ENCODE measurements at places on chromosomes 2 and 18.

- DNase-seq: no peak
Observed at GRCh38 chr2:150876251-150876950, 385.3 kb downstream of the RBM43 start.

GRCh38 chr2:140376686-140377085 lies 1596.5 kb upstream of the NXPH2 start:
- DNase-seq: no peak

GRCh38 chr2:181859803-181860202 lies 31.7 kb upstream of the ITPRID2 start:
- no peak for DNase-seq

DNA sequence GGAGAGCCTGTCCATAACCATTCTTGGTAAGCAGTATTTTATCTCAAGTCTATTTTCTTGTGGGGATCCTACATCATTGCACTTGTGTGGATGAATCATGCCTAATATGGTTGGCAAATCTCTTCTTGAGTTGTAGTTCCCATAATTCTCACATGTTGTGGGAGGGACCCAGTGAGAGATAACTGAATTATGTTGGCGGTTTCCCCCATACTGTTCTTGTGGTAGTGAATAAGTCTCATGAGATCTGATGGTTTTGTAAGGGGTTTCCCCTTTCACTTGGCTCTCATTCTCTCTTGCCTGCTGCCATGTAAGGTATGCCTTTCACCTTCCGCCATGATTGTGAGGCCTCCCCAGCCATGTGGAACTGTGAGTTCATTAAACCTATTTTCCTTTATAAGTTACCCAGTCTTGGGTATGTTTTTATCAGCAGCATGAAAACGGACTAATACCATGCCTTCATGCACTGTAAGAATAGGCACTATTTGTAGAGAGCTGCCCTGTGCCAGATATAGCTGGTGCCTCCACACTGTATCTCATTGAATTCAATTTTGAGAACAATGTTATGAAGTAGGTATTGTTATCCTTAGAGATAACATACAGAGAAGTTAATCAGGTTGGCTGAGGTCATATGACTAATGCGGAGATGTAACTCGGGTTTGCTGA lies 148.3 kb downstream of the PLCL1 start:
- DNase-seq: no peak

GRCh38 chr2:216477283-216478035 lies 21.2 kb upstream of the RPL37A start:
- no peak for DNase-seq

- DNase-seq: no peak
Observed at GRCh38 chr2:134227666-134228065, 26.2 kb upstream of the MGAT5 start.

DNA sequence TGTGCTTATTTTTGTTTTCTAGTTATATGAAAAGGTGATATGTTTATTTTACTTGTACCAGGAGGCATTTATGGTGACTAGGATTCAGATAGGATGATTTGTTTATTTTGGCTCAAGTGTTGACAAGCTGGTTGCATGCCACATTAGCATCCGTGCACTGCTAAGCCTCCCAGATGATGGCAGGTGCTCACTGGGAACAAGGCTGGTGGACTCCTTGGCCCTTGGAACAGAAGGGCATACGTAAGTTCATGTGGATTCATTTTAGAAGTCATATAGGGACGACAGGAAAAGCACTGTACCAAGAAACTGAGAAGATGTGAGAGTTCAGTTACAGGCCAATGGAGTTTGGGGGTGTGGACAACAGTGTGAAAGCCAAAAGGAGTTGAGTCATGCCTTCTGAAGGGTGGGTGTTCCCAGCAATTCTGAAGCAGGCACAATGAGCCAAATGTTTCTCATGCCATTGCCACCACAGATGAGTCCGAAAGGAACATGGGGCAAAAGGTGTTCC lies 166.2 kb downstream of the PHLPP1 start:
- DNase-seq: peak; percentile 8

DNA sequence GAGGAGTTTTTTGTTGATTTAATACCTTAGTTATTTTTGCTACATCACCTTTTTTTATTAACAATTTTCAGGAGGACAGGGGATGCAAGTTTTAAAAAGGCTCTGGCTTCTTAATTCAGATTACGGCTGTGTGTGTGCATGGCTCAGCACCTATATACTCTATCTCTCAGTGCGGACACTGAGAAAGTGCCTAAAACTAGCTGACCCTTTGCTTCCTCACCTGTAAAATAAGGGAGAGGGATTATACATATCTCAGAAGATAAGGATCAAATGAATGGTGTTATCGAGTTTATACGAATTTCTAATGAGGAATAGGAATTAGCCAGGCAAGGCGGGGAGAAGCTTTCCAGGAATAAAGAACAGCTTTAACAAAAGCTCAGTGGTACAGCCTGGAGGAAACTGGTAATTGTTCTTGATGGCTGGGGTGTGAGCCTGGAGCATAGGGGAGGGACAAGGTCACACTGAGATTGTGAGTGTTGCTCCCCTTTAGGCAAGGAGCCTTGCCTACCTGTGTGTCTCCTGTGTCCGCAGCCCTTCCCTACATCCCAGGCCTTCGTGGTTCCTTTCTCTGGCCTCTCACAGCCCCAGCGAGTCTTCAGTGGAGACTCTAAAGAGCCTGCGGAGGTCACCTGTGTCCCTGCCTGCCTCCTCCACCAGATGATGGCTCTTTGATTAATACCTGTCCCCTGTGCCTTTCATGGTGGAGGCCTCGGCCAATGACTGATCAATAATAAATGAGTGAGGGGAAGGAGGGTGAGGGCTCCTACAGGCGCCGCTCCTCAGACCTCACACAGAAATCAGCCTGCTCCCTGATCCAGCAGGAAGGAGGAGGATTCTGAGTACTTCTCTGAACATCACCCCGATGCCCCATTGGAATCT lies 92.7 kb downstream of the DDX1 start:
- no peak for DNase-seq

GRCh38 chr2:27082773-27083409 lies 3.7 kb upstream of the KHK start:
- DNase-seq: no peak

DNA sequence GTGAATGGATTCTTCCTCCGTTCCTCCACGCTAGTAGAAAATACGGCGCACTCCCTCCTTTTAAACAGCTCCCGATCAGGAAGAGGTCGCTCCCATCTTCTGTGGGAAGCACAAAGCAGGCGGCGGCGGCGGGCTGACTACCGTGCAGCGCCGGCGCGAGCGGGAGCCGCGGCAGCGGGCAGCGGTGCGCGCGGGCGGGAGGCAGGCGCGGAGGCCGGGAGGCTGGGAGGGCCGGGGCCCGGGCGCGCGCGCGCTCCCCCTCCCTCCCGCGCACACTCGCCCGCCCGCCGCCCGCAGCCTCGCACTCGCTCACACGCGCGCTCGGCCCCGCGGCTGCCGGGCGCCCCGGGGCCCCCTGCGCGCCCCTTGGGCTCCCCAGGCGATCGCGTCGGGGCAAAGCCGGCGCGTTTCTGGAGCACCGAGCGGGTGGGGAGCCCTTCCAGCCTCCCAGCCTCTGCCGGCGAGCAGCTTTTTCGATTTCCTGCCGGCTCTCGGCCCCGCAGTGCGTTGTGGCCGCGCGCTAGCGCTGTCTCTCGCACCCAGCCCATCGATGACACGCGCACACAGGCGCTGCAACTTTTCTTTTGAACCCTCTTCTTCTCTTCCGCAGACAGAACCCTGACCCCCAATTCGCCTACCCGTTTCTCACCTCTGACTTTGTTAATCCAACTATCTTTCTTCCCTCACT lies at the start of gene SLC8A1:
SLC8A1 (minus strand) TSS at position 173 of the 688 bp plus-strand sequence.
- DNase-seq: no peak

- no peak for DNase-seq
Observed at GRCh38 chr18:39655341-39655740, 2089.7 kb upstream of the CELF4 start.

DNA sequence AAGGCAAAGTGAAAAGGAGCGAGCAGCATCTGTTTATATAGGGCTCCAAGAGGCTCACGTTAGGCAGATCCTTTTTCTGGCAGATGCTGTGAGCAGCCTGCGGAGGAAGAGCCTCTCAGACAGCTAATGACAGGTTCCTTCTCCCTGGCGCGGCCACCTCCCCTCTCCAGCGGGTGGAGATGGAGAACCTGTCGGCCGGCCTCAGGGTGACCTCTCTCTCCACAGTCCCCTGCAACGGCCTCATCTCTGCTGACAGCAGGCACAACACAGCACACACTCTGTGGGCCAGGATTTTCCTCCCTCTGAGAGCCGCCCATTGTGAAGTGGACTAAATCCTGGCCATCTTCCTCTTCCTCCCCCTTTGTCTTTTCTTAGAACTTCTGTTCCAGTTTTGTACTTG lies 119.8 kb downstream of the PRKCE start:
- DNase-seq: no peak

GRCh38 chr2:128299628-128300027 lies 19.0 kb downstream of the HS6ST1 start:
- no peak for DNase-seq

DNA sequence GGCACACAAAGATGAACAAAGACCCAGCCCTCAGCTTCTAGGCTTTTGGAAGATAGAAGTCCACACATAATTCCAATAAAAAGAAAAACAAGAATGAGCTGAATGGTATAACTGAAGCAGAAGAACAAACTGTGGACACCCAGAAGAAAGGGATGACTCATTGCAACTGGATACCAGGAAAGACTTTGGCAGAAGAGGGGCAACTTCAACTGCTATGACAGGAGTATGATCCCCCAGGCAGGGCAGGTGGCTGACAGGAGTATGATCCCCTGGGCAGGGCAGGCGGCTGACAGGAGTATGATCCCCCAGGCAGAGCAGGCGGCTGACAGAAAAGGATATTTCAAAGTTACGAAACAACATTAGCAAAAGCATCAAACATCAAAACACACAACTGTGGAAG lies 21.6 kb downstream of the PID1 start:
- DNase-seq: no peak

GRCh38 chr18:28584731-28585130 lies 407.8 kb upstream of the CDH2 start:
- DNase-seq: no peak

DNA sequence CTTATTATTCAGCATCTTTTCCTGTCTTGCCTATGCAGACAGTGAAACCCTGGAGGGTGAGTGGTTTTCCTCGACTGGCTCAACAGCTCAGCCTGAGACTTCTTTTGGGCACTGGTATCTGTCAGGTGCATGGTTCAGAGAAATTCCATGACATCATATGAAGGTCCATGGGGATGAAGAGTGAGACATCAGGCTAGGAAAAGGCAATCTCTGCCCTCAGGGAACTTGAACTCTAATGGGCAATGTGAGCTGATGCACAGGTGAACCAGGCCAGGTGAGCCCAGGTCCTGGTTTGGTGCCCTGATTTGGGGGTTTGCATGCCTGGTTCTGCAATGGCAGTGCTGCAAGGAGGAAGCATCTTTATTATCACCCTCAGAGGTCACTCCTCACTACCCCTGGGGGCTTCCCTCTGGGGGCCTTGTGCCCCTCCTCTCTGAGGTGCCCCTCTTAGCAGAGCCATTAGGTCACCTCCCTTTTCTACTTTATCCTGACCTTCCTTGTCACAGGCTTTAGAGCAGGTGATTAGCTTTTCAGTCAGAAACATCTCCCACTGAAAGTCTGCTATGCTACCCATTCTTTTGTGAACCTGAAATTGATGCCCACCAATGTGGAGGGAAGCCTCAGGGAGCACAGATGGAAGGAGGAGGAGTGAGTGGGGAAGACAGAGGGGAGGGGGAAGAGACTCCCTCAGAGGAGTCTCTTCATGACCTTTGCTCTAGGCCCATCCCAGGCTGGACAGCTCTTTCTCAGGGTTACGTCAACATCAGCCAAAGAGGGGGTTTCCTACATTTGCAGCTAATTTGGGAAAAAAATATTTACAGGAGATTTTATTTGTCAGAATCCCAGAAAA lies 47.3 kb downstream of the MERTK start:
- no peak for DNase-seq

- DNase-seq: no peak
Observed at GRCh38 chr2:84388133-84388532, 70.9 kb downstream of the SUCLG1 start.

GRCh38 chr2:163715199-163715598 lies 20.6 kb downstream of the FIGN start:
- no peak for DNase-seq

DNA sequence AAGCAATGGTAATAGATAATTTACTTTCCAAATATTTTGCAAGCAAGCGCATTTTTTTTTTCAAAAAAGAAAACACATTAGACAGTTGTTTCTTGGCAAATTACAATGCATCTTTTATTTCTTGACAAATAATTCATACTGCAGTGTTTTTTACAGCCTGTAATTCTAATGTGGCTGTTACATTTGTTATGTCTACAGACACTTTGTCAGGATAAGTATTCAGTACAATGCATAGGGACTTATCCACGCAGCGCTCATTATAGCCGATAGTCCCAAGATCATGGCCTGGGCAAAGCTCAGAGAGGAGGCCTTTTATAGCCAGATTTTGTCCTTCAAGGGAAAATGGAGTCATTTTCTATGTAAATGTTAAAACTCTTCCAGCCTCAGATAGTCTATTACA lies 123.0 kb upstream of the FANCL start:
- no peak for DNase-seq

GRCh38 chr2:209694748-209695147 lies 76.9 kb upstream of the UNC80 start:
- no peak for DNase-seq

GRCh38 chr2:122800781-122801180 lies 1045.3 kb downstream of the TSN start:
- no peak for DNase-seq

DNA sequence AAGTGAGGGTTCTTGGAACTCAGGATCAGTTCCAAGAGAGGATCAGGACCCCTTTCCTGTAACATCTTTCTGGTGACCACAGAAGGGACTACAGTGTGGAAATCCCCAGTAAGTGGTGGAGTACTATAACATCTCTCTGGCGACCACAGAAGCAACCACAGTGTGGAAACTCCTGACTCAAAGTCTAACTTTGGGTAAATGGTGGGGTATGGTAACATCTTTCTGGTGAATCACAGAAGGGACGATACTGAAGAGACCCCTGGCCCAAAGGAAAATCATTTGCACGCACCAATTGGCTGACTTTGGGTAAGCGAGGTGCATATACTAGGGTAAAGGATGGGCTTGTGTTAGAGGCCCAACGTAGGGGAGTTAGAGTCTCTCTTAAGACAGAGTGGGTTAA lies 56.3 kb upstream of the GULP1 start:
- DNase-seq: no peak

DNA sequence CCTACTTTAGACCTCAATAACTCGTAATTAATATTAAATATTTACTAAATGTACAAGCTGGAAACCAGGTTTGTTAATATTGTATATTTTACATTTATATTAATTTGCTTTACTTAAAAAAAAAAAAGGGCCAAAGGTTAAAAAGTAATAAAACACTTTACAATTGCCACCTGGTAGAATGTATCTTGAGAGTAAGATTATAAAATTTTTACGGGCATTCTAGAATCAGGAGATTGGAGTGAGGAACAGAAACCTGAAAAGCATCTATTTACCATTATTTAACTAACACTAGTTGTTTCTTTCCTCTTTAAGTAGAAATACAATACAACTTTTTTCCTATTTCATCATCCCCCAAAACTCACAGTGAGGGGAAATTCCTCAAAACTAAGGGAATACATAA lies 15.6 kb upstream of the STRN start:
- DNase-seq: no peak

DNA sequence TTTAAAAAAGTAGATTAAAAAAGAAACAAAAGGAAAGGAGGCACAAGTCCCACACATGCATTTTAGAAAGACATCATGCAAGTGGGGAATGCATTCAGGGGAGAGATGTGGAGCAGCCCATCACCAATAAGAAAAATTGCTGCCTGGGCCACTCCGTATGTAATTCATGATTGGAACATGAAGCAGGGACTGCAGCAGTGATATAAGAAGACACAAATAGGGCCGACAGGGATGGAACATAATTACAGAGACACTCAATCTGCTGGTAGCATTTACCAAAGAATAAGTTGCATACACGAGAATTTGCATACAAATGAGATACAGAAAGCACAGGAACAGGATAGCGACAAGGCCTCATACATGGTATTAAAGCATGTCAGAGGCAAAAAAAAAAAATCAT lies 6.5 kb upstream of the AFF3 start:
- DNase-seq: no peak

Measured in RKO (cell line).